Glomerular endothelial cell (primary cell): ENCODE measurements at places on chromosomes 12 and 14.

GRCh38 chr12:53145383-53146260, 34.9 kb upstream of the ZNF740 start:
- no peak for DNase-seq

DNA sequence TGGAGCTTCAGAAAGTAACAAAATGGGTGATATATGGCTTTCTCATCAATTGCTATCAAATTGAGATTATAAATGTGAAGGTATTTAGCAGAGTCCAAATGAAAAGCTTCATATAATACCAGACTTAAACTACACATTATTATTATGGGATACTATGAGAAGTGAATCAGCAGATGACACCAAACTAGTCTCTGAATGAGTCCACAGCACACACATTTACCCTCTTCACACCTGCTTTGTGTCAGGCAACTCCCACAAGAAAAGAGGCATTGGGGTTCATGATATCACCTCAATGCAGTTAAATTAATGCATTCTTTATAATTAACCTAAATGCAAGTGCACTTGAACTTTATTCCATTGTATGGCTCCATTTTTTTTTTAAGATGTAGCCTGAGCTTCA, 330.5 kb downstream of the BCL11B start:
- DNase-seq, result no peak

GRCh38 chr14:102212356-102212755, 72.7 kb downstream of the WDR20 start:
- DNase-seq, result no peak

GRCh38 chr14:100159094-100159864, at the start of gene DEGS2:
TSS of gene DEGS2 (minus strand) at chr14:100159645. CDS start at chr14:100159587, 58 bp downstream.
- DNase-seq, result no peak
